ENCODE measurements at places on chromosomes 7 and 10.

GRCh38 chr7:94907026-94907810, at the start of gene PPP1R9A:
Gene PPP1R9A (plus strand): TSS chr7:94907594. CDS start chr7:94910114, 2,520 bp downstream.
- no peak for DNase-seq

GRCh38 chr7:1702652-1703051, 32.6 kb downstream of the ELFN1 start:
- no peak for DNase-seq

GRCh38 chr10:131870411-131870810, 30.4 kb upstream of the PPP2R2D start:
- no peak for DNase-seq

DNA sequence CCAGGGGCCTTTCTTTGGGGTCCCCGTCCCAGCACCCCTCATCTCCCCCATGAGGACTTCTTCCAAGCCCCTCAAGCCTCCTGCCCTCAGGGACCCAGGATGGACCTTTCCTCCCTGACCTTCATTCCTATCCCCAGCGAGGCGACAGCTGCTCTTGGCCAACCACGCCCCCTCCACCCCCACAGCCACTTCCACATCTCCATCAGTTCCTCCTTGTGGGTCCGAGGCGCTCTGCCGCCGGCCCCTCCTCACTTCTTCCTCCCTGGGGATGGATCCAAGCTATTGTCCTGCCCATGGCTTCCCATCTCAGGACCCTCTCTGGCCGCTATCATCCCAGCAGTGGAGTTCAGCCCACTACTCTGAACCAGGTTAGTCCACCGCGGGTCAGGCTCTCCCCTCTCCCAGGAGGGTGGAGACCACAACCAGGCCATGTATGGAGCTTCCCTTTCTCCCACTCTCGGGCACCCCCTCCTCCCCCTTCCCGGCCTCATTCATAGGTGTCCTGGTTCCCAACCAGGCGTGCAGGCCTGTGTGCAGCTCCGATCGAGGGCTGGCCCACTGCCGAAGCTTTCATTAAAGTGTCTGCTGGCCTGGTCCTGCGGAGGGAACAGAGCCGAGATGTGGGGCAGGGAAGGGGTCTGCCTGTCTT, 1.7 kb upstream of the SH2B2 start:
- DNase-seq: no peak

DNA sequence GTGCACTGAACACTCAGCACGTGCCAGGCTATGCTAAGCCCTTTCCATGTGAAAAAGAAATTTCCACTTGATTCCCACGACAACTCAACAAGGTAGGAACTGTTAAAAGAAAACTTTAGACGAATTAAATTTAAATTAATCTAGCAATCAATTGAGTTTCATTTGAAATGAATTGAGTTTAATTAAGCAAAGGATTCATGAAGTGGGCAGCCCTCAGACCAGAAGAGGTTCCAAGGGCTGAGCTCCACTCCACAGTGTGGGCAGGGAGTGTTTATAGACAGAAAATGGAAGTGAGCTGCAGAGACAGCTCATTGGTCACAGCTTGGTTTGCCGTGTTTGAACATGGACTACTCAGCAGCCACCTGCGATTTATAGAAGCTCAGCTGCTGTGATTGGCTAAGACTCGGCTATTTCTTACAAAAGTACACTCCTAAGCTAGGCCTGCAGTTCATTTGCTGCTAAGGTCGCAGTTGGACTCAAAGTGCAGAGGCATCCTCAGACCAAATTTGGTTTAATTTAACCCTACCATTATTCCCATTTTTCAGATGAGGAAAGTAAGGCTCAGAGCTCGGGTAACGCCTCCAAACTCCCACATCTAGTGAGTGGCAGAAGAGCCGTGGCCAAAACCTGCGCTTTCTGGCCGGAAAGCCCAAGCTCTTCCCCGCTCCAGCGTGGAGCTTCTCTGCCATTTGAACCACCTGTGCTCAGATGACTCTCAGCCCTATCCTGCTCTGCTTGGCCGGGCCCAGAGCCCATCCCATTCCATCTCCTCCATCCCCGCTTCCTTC, 24.9 kb downstream of the CALML3 start:
- no peak for DNase-seq

DNA sequence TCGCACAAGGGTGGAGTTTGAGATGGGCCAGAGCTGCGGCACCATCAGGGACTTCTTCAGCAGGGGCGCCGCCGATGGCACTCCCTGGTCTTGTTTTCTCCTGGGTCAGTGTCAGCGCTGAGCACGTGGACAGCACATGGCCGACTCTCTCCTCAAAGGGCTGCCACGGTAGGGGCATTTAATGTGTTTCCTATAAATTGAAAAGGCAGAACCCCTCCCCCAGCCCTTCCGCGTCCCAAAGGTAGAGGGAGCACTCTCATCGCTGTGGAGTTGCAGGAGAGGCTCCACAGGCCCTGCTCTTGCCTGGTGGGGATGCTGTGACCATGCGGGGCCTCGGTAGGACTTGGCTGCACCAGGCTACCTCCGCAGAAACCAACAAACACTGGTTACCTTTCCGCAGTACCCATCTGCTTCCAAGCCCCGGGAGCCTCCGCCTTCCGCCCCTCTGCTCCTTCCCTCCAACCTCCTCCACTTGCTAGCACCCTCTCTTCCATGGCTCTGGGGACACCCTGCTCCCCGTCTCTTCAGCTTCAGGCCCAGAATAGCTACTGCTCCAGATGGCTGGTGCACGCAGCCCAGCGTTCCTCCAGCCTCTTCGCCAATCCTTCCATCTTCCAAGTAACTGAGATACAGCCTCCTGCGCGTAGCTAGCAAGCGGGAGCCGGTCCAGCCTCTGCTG, 166.3 kb upstream of the ADCY1 start:
- no peak for DNase-seq

- no peak for DNase-seq
Observed at GRCh38 chr10:65470986-65471385, 1454.8 kb upstream of the LRRTM3 start.

GRCh38 chr7:134902058-134902457, 84.2 kb upstream of the AGBL3 start:
- DNase-seq: no peak

GRCh38 chr7:84113906-84114850, 80.4 kb downstream of the SEMA3A start:
- DNase-seq: no peak

DNA sequence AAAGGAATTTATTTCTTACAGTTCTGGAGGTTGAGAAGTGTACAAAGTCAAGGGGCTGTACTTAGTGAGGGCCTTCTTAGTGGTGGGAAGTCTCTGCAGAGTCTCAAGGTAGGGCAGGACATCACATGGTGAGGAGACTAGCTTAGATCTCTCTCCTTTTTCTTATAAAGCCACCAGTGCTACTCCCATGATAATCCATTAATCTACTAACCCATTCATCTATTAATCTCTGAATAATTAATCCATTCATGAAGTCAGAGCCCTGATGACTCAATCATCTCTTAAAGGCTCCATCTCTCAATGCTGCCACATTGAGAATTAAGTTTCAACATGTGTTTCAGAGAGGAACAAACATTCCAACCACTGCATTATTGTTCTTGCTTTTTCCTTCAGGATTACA, 64.4 kb upstream of the CSTF2T start:
- DNase-seq: no peak

- no peak for DNase-seq
Observed at GRCh38 chr7:29130096-29130495, 16.2 kb downstream of the CPVL start.

- no peak for DNase-seq
Observed at GRCh38 chr7:108605559-108606201, 36.0 kb downstream of the DNAJB9 start.

- DNase-seq: no peak
Observed at GRCh38 chr10:132697578-132698200, 88.3 kb downstream of the NKX6-2 start.

DNA sequence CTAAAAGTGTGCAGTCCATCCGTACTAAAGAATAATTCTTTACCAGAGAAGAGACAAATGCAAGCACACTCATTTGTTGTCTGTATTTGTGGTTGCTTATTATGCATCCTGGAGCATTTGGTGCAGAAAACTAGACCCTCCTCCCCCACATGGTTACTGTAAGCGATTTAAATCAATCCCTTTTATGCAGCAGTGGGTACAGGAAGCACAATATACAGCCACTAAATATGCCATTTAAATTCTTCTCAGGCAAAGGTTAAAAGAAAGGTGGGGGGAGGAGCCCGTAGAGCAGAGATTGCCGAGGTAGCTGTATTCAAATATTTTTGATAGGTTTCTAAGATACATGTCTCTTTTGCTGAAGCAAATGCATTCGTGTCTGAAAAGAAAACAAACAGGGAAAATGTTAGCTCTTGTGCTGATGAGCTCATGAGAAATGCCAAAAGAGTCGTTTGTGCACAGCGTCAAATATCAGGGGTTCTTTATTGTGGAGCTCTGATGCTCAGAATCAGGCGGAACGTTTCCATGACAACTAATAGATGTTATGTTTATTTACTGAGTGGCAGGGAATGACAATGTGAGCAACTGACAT, 131.3 kb upstream of the NPVF start:
- no peak for DNase-seq

GRCh38 chr10:35391153-35391953, 55.0 kb downstream of the CCNY start:
- no peak for DNase-seq

GRCh38 chr10:99234791-99235657, 628 bp downstream of the HPSE2 start:
- DNase-seq: no peak

- no peak for DNase-seq
Observed at GRCh38 chr7:111082351-111082750, 8.6 kb upstream of the LRRN3 start.

- no peak for DNase-seq
Observed at GRCh38 chr7:135147341-135147898, 452 bp upstream of the TMEM140 start.
